ENCODE measurements at places on chromosomes 5 and 9.

- no peak overlapping the region for H3K4me3 ChIP-seq
- no peaks in the 10 kb centered on the region for H3K27me3 ChIP-seq
- DNase-seq: no peak
- H3K4me1 ChIP-seq: no peaks in the 10 kb centered on the region
- no peak overlapping the region for H3K27ac ChIP-seq
- H3K36me3 ChIP-seq: no peaks in the 10 kb centered on the region
Measured at GRCh38 chr5:3844266-3844665, 248.6 kb downstream of the IRX1 start.

DNA sequence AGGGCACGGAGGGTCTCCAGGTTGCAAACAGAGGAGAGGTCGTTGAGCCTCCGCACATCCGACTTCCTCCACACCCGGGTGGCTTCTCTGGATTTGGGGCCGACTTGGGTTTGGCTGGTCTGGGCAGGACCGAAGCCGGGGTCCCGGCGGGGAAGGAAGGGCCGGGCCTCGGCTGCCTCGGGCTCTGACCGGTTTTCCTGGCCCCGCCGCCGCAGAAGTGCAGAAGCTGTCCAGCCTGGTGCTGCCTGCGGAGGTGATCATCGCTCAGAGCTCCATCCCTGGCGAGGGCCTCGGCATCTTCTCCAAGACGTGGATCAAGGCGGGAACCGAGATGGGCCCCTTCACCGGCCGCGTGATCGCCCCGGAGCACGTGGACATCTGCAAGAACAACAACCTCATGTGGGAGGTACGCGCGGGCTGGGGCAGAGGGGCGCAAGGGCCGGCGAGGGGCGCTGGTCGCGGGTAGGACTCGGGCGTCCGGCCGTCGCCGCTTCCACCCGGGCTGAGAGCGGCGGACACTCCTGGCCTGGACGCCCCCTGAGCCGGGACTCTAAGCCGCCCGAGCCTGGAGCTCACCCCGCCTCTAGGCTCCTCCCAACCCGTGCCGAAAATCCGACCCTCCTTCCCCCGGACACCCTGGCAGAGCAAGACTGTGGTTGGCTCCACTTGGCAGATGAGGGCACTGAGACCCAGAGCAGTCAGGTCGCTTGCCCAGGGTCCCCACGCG lies 2.2 kb downstream of the PRDM12 start:
- H3K27ac ChIP-seq: no peak overlapping the region
- DNase-seq: no peak
- no peak overlapping the region for H3K4me3 ChIP-seq
- H3K4me1 ChIP-seq: peaks cover 21% of the 10 kb centered on the region

GRCh38 chr9:133429641-133430161 lies 7.5 kb downstream of the ADAMTS13 start:
- H3K4me1 ChIP-seq: no peaks in the 10 kb centered on the region
- peaks cover 53% of the 10 kb centered on the region for H3K27me3 ChIP-seq
- H3K27ac ChIP-seq: no peak overlapping the region

DNA sequence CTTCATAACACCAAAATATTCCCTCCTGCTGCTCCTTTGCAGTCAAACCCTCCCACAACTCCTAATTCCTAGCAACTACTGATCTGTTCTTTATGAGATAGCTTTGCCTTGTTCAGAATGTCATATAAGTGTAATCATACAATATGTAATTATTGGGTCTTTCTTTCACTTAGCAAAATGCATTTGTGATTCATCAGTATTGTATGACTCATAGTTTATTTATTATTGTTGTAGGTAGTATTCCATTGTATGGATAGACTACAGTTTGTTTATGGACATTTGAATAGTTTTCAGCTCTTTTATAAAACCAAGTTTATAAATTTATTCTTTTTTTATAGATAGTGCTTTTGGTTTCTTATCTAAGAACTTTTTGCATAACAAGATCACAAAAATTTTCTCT lies 468.2 kb upstream of the KIF2A start:
- H3K36me3 ChIP-seq: no peaks in the 10 kb centered on the region
- no peak overlapping the region for H3K4me3 ChIP-seq
- no peak overlapping the region for H3K27ac ChIP-seq
- DNase-seq: no peak

- H3K4me3 ChIP-seq: no peak overlapping the region
- no peaks in the 10 kb centered on the region for H3K36me3 ChIP-seq
- DNase-seq: no peak
- H3K4me1 ChIP-seq: no peaks in the 10 kb centered on the region
- no peak overlapping the region for H3K27ac ChIP-seq
- H3K27me3 ChIP-seq: peaks cover 25% of the 10 kb centered on the region
Measured at GRCh38 chr9:34510497-34511468, 12.0 kb downstream of the ENHO start.

DNA sequence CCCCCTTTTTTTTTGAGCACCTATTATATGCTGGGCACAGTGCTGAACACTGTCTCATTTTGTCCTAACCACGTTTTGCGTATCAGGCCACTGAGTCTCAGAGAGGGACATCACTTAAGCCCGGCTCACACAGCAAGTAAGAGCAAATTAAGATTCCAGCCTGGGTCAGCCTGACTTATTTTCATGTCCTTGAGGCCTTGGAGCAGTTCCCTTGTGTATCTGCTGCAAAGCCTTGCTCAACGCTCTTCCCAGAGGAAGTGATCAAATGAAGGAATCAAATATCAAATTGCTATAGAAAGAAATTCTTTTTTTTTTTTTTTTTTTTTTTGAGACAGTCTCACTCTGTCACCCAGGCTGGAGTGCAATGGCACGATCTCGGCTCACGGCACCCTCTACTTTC lies 30.7 kb downstream of the ERGIC1 start:
- H3K4me1 ChIP-seq: peaks cover 48% of the 10 kb centered on the region
- no peak overlapping the region for H3K27ac ChIP-seq
- no peaks in the 10 kb centered on the region for H3K27me3 ChIP-seq
- H3K4me3 ChIP-seq: no peak overlapping the region
- no peak for DNase-seq

DNA sequence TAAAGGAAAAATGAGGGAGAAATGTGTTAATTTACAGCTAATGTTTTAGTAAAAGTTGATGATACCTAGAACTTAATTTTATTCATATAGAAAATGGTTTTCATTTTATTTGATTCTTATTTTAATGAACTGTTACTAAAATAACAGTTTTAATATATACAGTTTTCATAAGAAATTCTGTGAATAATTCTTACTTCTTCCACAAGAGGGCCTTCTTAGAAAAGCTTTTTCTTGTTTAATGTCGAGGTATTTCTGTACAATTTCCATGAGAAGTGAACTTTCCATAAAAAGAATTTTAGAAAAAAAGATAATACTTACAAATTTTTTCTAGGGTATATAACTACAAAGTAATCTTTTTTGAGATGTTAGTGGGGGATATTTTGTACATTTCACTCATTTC lies 73.9 kb downstream of the KLF9 start:
- no peak for DNase-seq
- H3K4me1 ChIP-seq: no peaks in the 10 kb centered on the region
- no peaks in the 10 kb centered on the region for H3K36me3 ChIP-seq
- no peak overlapping the region for H3K4me3 ChIP-seq
- no peaks in the 10 kb centered on the region for H3K27me3 ChIP-seq

GRCh38 chr9:78261403-78262001 lies 25.6 kb downstream of the CEP78 start:
- peaks cover 20% of the 10 kb centered on the region for H3K36me3 ChIP-seq
- no peaks in the 10 kb centered on the region for H3K4me1 ChIP-seq
- no peak overlapping the region for H3K4me3 ChIP-seq
- H3K27me3 ChIP-seq: no peaks in the 10 kb centered on the region

DNA sequence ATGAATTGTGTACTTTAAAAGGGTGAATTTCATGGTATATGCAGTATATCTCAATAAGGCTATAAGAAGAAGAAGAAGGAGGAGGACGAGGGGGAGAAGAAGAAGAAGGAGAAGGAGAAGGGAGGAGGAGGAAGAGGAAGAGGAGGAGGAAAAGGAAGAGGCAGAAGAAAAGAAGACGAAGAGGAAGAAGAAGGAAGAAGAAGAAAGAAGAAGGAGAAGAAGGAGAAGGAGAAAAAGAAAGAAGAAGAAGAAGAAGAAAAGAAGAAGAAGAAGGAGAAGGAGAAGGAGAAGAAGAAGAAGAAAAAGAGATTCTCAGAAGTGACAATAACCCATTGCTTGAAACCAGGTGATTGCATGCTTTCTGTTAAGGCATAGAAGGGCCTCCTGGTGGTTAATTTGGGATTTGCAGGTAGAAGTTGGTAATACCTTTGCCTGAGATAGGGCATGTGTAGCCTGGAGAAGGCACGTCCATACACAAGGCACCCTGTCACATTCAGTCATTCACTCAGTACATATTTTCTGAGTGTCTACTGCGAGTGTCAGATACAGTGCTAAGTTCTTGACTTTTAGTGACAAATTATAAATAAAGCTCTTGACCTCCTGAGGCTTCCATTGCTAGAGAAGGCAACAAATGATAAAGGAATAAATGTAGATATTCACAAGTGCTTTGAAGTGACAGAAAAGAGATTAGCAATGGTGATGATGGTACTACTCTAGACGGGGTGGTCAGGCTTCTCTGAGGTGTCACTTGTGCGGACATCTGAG lies 231.3 kb downstream of the NPR3 start:
- no peak for DNase-seq
- no peak overlapping the region for H3K27ac ChIP-seq
- no peaks in the 10 kb centered on the region for H3K27me3 ChIP-seq
- H3K36me3 ChIP-seq: no peaks in the 10 kb centered on the region
- H3K4me3 ChIP-seq: no peak overlapping the region

Measured in effector memory CD8-positive, alpha-beta T cell (primary cell).